ENCODE measurements at places on chromosomes 4 and X.

DNA sequence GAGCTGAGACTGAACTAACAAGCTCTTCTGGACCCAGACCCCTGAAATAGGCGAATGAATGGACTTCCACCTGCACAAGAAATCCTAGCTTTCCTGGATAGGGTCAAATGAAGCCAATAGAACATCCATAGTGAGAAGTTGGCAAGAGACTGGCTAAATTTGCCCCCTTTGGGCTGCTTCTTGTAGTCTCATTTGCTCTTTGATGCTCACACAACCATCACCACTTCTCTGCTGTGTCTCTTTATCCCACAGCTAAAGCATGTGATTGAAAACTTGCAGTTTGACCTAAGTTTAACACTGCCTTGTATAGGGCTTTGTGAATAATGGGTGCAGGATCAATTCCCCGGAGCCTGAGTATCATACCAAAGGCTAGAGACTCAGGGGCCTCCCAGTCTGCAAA, 38.2 kb downstream of the NLGN3 start:
- DNase-seq, result no peak

- no peak for DNase-seq
Measured at GRCh38 chr4:174215057-174215456, 68.4 kb downstream of the FBXO8 start.

- DNase-seq, result no peak
Measured at GRCh38 chr4:16909281-16909680, 10.8 kb upstream of the LDB2 start.

DNA sequence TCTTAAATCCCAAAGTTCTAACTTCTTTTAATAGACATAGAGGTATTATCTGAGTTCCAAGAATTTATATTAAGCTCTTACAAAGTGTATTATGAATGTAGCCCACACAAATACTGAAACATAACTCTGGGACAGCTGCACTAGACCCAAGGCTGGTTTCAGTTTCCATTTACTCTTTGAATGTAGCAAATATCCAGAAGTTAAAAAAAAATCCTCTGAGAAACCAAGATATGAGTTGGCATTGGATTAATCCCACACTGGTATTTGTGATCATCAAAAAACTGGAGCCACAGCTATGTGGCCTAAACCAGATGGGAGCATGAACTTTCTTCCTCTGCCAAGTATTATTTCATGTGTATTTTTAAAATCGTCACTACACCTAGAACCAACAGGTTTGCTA, 23.6 kb upstream of the SMPX start:
- DNase-seq, result no peak

DNA sequence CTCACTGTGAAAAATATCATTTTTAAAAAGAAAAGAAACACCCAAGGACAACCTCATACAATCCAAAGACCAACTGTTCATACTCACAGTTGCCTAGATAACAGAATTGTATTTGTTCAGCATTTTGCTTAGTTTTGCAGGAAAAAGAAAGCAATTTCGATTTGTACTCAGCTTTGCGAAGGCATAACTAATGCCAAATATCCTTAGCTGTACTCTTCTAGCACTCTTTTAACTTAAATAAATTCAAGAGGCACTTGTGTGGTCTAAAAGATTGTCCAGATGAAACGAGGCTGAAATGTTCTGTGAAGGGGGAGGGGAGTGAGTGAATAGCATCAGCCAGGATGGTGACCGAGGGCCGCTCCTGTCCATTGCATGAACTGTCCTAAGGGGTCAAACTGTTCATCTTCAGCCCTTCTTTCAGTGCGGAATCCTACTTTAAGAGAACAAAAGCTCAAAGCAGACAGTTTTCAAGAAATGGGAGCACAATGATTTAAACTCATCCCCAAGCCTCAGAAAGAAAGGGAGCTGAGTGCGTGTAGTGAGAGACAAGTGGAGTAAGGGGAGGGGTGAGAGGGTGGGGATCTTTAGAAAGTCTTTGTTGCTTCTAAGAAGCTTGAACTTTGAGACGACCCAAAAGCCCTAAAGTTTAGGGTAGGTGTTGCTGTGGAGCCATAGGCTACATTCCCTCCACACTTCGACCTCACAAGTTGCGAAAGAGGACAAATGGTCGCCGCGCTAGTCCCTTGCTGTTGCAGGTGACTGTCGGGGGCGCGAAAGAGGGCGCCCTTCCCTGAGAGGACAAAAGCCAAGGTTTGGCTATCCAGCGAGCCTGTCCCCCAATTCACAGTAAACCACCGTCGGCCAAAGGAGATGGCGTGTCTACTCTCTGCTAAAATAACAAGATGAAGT, 4.0 kb upstream of the NEUROG2 start:
- no peak for DNase-seq

- no peak for DNase-seq
Measured at GRCh38 chrX:38595801-38596200, 34.5 kb downstream of the TSPAN7 start.

DNA sequence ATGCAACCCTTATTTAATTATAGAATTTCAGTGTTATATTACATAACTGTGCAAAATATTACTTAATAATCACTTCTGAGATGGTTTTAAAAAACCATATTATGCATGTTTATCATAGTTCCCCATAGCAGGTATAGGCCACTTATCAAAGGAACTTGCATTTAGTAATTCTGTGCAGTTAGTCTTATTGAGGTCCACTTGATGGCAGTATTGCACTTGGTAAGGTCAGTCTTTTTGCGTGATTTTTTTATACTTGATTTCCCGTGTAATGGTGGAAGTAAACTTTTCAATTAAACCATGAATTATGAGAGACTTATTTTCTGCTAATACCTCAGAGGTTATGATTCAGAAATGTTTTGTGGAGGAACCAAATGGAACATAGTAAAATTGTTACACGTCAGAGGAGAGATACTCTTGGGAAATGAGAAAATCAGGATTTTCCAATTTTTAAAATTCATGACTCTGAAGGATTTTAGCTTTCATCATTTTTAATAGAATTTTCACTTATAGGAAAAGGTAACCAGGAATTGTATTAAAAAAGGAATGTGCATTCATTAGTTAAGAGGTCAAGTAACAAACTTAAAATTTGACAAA, 230.0 kb downstream of the CCSER1 start:
- peak; percentile 3 for DNase-seq

Data from activated CD4-positive, alpha-beta T cell treated with anti-CD3 and anti-CD28 coated beads, Interleukin-2, Interleukin-6, amounts not matched to agents 100 ng/mL and 50 ng/mL, durations not matched to agents 16 hours and 8 hours (primary cell).